ENCODE measurements at places on chromosomes 7 and 10.

DNA sequence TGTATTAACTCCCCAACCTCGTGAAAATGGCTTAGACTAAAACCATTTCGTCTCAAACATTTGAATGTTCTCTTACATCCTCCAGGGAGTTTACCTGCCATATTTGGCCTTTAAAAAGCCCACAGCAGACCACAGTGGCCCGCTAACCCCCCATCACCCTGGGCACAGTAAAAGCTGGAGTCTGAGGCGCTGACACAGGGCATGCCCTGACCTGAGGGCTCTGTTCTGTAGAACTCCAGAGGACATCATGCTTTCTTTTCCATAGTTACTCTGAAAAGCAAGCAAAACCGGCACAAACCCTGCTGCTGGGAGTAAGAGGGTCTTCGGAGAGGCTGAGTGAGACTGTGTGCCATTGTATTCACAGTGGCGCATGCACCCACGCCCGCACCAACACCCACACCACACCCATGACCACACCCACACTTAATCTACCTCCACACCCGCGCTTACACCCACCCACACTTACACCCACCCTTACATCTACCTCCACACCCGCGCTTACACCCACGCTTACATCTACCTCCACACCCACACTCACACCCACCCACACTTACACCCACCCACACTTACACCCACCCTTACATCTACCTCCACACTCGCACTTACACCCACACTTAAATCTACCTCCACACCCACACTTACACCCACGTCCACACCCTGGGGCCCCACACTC, 32.1 kb downstream of the LRRC27 start:
- no peak for DNase-seq

DNA sequence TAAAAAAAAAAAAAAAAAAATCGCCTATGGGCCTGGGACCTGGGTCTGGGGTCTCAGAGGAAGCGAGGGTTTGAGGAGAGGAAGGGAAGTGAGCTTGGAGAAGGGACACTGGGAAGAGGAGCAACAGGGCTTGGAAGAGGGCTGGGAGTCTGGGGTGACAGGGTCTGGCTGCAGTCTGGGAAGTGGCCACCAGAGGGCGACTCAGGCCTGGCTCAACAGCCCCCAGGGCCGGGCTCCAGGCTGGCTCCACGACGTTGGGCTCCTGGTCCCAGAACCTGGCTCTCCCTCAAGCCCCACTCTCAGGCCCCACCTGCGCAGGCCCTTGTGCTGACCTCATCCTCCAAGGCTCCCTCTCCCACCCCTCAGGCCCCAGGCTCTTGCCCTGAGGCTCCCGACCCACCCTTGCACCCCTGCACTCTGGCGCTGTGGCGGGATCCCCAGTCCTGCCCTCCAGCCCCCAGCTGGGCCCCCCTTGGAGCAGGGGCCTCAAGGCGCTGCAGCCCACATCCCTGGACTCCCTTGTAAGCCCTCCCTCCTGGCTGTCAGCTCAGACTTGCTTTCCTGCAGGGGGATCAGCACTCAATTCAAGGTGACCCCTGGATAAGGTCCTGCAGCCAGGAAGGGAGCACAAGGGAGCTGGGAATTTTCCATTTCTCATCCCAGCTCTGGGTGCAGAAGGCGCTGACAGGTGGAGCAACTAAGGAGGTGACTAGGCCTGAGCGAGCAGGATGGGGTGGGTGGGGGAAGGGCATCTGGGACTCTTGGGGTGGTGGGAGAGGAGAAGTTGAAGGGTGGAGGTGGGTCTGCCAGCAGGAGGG, 5.4 kb upstream of the SPACDR start:
- peak; percentile 89 for DNase-seq

DNA sequence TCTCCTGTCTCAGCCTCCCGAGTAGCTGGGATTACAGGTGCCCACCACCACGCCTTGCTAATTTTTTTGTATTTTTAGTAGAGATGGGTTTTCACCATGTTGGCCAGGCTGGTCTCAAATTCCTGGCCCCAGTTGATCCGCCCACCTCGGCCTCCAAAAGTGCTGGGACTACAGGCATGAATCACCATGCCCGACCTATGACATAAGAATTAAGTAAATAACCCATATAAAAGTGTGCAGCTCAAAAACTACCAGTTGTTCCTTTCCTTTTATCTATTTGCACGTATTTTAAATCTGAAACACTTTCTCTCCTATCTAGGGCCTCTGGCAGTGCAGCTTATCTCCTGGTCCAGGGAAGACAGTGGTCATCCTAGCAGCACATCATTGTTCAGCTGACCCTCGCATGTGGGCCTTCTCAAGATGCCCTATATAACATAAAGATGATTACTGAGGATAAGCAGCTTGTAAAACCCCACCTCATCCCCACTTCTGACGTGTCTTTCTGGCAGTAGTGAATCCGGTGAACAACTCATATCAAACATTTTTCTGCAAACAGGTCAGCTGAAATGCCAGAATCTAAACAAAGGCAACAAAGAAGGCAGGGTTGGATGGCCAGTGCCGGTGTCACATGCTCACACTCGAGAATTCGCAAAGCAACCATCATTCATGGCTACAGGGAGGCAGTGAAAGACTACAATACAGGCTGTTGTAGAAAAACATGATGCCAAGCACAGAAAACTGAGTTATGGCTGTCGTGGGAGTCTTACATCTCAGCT, 36.0 kb upstream of the KCNIP2 start:
- no peak for DNase-seq

- no peak for DNase-seq
Observed at GRCh38 chr7:1520539-1521234, 9.8 kb upstream of the MAFK start.

- no peak for DNase-seq
Observed at GRCh38 chr10:32454148-32454547, 8.2 kb downstream of the CCDC7 start.

GRCh38 chr7:123797673-123798531, 47.1 kb upstream of the HYAL4 start:
- DNase-seq, result no peak

- DNase-seq, result no peak
Observed at GRCh38 chr7:18574235-18574540, 78.6 kb downstream of the HDAC9 start.

GRCh38 chr7:101858437-101859385, 41.3 kb downstream of the CUX1 start:
- no peak for DNase-seq

DNA sequence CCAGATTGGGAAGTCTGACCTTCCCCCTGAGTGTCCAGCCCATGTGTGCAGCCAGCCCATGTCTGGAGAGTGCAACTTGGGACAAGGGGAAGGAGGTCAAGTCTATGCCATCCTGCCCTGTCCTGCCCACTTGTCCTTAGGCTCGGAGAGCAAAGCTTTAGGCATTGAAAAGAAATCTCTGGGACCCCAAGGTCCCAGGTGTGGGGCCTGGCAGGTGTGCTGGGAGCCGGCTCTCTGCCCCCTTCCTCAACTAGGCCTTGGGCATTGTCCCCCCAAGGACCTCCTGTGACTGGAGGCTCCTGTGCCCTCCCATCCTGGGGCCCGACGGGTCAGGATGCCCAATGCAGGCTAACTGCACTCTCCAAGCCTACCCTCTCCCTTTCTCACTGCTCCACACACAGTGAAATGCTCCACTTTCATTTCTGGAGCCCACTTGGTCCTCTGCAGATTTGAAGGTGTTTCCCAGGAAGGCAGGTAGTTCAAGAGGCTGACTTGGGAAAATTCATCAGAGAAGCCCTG, 124.7 kb downstream of the PTPN20 start:
- peak; percentile 14 for DNase-seq

DNA sequence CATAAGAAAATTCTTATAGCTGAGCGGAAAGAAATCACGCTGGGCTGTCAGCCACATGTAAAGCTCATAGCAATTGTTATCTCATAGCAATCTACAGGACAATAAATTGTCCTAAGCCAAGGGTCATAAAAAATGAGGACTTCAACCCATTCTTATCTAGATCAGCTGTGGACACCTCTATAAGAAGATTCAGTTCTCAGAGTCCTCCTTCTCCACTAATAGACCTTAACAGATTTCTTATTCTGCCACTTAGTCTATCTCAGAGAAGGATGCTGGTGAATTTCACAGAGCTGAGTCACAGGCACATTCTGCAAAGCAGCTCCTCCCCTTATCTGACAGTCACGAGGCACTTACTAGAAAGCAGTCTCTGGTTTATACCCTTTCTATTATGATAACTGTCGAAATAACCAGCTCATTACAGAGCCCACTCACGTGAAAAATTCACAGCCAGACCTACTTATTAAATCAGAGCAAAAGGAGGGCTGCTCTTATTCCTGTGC, 185.3 kb upstream of the PCLO start:
- no peak for DNase-seq

DNA sequence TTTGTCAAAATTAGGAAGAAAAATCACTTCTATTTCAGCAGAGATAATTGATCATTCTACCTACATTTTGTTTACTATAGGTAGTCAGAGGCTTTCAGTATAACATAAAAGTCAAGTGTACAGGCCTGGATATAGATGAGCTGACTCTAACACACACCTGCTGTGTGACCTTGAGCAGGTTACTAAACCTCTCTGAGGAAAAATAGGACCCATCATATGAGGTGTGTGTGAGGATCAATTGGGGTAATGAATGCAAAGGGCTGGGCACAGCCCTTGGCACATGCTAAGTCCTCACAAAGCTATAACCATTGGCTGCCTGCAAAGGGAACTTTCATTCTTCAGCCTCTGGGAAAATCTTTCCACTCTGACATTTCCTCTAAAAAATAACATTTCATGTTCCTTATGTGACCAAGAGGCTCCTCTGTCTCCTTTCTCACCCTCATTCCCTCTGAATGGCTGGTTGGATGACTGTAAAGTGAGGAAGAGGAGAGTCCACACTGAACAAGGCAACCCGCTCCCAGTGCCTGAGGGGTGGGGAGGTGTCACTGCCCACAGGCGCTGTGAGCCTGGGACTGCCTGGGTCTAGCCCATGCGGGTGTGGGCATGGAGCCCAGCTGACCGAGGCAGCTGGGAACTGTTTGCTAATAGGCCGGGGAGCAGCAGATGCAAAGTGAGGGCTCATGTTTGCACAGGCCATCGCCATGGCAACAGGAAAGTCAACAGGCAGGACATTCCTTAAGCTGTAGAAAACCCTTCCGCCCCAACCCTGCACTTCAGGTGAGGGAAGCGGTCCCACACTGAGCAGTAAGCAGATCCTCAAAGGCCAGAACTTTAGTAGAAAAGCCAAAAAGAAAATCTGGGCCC, 36.8 kb downstream of the MYOF start:
- peak; percentile 95 for DNase-seq

- DNase-seq, result no peak
Observed at GRCh38 chr10:110833941-110834628, 37.6 kb upstream of the PDCD4 start.

DNA sequence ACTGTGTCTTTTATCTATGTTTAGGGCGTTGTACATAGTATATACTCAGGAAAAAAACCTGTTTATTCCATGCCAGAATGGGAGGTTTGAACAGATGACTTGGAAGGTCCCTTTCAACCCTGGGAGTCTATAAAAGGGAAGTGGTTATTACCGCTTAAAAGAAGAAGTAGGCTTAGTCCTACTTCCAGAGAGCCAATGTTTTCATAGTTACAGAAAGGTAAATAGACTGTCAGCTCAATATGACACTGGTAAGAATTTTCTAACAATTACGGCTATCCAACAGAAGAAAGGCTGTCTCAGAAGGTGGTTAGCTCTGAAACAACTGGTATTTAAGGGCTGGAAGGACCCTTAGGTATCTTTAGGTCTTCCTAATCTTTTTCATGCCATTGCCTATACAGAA, 1.1 kb upstream of the TFAM start:
- no peak for DNase-seq

- DNase-seq, result no peak
Observed at GRCh38 chr10:80322711-80323110, 33.3 kb upstream of the MAT1A start.

- no peak for DNase-seq
Observed at GRCh38 chr10:119680050-119680449, 28.9 kb downstream of the BAG3 start.

DNA sequence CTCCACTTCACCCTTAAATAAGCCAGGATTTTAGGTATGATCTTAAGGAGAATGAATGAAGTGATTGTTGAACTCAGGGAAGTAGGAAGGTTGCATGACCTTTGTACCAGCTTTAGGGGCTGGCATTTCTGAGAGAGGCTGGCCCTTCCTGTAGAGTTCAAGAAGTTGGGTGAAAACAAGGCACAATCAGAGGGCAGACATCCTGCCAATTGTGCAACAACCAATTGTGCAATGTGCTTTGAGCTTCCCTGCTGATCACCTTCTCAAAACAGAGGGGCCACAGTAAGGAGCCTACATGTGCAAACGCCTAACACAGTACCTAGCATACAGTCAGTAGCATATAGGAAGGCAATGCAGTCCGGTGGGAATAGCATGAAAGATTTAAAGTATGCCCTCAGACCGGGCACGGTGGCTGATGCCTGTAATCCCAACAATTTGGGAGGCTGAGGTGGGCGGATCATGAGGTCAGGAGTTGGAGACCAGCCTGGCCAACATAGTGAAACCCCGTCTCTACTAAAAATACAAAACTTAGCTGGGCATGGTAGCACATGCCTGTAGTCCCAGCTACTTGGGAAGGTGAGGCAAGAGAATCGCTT, 5.4 kb downstream of the CPVL start:
- peak; percentile 19 for DNase-seq

DNA sequence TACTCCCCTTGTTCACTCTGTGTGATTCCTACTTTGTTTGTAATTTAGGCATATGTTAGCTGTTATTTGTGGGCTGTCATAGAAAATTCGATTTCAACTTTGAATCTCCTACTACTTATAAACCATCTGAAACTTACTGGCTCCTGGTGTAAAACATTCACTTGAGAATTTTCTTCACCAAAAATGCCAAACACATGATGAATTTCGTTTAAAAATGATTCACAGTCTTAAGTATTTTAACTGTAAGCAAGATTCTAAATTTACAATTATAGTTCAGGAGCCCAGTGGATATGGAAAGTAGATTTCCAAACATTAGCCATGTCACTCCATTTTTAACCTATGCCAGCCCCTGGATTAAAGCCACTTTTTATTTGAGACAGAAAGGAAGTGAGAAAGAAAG, 3.1 kb downstream of the CPED1 start:
- no peak for DNase-seq

DNA sequence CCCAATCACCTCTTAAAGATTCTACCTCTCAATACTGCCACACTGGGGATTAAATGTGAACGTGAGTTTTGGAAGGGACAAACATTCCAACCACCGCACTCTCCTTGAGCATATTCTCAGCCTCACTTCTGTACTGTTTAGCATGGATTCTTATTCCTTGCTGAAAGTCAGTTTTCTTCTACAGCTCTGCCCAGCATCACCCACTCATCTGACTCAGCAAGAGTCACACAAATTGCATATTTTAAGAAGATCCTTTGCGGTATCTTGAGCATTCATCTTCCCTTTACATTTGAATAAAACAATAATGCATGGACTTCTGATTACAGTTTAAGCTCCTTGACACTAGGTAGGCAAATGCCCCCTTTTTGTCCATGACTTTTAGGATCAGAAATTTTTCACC, 251.6 kb upstream of the MKLN1 start:
- no peak for DNase-seq

DNA sequence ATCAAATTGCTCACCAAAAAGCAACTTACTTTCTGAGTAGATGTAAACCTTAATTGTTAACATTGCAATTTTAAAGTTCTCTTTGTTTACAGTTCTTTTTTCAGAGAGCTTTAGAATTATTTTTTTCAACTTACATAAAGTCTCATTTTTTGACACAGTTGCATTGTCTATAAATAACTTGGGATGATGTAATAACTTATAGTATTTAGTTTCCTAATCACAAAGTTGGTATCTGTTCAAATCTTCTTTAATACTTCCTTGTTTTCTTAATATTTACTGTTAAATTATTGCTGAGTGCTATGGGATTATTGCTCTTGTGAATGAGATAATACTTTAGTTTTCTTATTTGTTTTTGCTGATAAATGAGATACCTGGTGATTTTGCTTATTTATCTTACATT, 18.9 kb upstream of the SUV39H2 start:
- no peak for DNase-seq

Data from right hindlimb (tissue), 1 donor.